ENCODE measurements at places on chromosomes 4 and X.
A peak's percentile ranks its signal among the peaks of the same experiment; 100 is the strongest.

DNA sequence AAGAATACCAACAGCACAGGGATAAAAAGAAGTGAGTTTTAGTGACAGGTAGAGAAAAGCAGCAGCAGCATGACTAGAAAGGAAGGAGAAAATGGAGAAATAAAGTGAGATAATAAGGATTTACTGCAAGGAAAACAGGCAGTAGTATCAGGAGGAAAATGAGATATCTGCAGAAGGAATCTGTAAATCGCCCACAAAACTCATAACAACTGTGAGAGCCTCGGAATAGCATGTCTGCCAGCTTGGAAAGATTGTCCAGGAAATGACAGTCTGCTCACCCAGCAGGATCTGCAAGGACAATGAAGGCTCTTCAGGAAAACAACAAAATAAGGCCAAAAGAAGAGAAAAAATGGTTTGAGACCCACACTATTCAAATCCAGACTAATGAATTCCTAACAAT is 47.4 kb downstream of the CXXC4 start:
- no peak for DNase-seq

GRCh38 chr4:148315049-148315448 is 127.2 kb downstream of the NR3C2 start:
- DNase-seq = no peak

- DNase-seq = no peak
These were observed 2.7 kb upstream of the NUDT9 start for GRCh38 chr4:87419578-87420249.

DNA sequence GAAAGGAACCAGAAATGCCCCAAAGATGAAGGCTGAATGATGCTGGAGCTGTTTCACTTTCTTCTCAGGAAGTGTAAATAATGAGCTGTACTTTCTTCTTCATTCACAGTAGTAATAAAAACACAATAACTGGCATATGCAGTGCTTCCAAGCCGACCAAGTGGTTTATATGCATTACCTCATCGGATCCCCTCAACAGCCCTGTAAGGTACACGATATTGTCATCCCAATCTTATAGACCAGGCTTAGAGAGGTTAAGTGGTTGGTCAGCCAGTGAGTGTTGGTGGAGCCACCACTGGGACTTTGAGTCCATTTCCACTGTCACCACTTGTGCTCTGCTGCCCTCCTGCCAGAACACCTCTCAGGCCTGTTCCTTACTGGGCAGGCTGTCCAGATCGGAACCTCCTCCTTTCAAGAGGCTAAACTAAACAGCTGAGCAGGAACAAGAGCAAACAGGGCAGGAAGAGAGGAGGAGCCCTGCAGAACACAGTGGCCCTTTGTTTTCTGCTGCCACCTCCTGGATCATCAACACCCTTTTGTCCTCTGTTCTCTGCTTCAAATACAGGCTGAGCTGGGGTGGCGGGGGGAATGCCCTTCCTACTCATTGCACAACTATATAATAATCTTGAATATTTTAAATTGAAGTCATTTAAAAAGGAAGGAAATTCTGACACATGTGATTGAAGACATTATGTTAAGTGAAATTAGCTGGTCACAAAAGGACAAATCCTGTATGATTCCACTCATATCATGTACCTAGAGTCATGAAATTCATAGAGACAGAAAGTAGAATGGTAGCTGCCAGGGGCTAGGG is 112.5 kb upstream of the ATP6AP2 start:
- no peak for DNase-seq

GRCh38 chr4:157372567-157372966 is 152.0 kb downstream of the GRIA2 start:
- no peak for DNase-seq

GRCh38 chr4:108483079-108483478 is 137.3 kb upstream of the RPL34 start:
- no peak for DNase-seq

DNA sequence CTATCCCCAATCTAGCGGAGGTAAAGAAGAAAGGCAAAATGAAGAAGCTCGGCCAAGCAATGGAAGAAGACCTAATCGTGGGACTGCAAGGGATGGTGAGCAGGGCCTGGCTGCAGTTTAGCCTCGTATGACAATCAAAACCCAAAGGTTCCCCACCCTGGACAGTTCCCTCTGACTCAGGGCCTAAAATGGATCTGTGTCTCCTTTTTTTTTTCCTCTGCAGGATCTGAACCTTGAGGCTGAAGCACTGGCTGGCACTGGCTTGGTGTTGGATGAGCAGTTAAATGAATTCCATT is 986 bp downstream of the HDAC6 start:
- DNase-seq = no peak

- DNase-seq = no peak
These were observed 70.7 kb upstream of the NFKB1 start for GRCh38 chr4:102430461-102430910.

DNA sequence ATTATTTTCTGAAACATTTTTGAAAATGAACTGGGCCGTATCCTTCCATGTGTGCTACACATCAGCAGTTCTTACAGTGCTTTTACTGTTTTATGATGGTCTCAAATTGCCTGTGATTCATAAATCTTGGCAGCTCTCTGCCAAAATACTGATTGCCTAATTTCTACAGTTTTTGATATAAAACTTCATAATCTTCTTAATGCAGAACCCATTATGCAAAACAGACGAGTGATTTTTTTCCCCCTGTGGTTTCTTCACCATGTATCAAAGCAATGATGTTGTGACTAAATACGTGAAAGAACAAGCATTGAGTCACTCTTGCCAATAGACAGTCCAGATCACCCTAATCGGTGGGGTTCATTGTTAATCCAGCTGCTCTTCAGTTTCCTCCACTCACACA is 156.4 kb upstream of the WDR1 start:
- no peak for DNase-seq

GRCh38 chrX:109926743-109927662 is 75.9 kb upstream of the TMEM164 start:
- DNase-seq = no peak

GRCh38 chrX:78979789-78980464 is 34.7 kb downstream of the P2RY10 start:
- DNase-seq = no peak

- no peak for DNase-seq
These were observed 54.0 kb upstream of the PRDM8 start for GRCh38 chr4:80143307-80143679.

DNA sequence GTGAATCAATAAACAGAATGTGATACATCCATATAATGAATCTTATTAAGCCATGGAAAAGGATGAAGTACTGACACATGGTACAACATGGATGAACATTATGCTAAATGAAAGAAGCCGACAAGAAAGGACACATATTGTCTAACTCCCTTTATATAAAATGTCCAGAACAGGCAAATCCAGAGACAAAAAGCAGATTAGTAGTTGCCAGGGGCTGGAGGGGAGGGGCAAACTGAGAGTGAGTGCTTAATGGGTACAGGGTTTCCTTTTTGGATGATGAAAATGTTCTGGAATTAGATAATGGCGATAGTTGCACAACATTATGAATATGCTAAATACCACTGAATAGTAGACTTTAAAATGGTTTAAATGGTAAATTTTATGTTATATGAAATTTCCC is 17.4 kb downstream of the ADGRG4 start:
- no peak for DNase-seq

- DNase-seq = no peak
These were observed 1.8 kb downstream of the ACOX3 start for GRCh38 chr4:8438743-8439142.

DNA sequence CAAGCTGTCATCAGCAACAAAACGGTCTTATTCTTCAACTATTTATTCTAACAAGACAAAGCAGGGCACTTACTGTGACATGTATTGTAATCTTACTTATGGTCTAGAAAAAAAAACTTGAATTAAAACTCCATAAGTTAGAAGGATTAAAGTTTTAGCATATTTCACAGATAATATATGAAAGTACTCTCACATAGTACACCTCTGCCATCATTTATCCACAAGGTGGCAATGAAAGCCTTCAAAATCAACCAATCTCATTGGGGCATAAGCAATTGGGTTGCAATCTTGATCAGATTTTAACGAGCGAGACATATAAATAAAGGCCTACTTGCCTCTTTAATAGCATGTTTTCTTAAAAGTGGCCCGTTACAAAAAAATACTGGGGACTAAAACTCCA is 1382.9 kb downstream of the FAM133A start:
- DNase-seq = no peak

DNA sequence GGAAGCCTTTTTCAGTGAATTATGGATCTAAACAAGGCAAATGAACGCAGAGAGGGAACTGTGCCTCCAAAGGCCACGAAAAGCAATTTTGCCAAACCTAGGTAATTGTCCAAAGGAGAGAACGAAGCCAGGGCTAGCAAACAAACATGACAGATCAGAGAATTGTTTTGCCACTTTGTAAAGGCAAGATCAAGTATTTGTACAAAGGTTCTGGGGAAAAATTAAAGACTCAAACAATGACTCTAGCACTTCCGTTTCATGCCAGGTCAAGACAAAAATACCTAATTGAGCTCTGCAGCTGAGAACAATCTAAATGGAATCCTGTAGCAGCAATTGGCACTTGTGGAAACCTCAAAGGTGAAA is 8.5 kb downstream of the RBM47 start:
- no peak for DNase-seq

DNA sequence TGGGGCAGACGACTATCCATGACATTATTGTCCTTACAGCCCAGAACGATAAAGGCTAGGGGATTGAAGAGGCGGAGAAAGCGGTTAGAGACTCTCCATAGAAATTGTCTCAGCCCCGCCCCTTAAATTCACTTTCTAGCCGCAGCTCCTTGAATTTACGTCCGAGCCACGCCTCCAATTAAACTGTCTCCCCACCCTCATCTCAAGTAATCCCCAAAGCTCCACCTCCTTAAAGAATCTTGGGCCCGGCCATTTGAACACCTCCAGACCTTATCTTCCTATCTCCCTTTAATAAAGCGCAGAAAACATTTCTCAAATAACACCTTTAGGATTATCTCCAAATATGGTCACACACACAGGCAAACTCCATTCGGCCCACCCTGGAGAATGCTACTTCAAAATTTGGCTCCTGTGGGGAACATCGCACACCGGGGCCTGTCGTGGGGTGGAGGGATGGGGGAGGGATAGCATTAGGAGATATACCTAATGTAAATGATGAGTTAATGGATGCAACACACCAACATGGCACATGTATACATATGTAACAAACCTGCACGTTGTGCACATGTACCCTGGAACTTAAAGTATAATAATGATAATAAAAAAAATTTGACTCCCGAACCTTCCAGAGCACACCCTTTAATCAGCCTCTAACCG is 7.2 kb upstream of the MAGIX start:
- peak; percentile 17 for DNase-seq

DNA sequence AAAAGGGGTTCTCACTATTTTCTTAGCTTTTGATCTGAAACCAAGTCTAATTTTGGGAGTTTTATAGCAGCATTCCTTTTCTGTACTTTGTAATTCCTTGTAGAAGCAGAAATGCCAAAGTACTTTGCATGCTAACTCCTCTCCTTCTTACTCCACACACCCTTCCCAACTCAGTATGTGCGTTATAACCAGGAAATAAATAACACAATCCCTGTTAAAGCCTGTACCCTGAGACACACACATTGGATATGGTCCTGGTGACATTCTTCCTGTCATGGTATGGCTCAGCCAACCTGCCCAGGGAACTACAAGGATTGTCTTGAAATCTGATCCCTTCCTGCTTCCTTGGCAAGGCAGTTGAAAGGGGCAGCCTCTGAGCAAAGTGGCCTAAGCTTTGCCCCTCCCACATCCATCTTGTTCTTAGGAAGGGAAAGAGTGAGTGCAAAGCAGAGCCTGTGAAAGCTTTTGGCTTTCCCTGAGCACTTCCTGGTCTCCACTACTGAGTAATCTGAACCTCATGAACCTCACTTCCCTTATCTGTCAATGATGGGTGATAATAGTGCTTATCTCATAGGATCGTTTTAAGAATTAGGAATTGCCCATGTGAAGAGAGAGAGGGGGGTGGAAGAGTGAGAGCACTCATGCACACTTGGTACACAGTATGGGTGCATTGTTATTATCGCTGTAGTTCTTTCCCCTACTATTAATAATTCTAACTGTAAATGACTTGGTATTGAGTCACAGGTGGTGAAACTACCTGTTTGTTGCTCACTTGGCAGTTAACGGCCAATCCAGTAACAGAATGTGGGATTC is 109.3 kb downstream of the AFF2 start:
- DNase-seq = no peak

DNA sequence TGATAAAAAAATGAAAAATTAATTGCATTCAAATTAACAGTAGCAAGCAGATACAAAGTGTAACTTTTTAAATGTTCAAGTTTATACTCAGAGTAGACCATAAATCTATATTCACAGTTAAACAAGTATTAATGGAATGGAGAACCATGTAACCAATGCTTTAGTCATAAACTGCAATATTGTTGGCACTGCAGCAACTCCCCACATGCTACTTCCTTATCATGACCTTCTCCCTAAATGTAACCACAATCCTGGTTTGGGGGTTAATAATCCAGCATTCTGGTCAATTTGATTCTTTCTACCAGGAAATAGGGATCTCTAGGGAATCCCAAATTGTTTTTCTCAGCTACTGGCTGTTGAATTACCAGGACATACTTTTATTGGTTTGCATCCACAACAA is 223.9 kb upstream of the DCAF8L1 start:
- no peak for DNase-seq

GRCh38 chrX:108090491-108091263 is 665 bp downstream of the PSMD10 start:
- no peak for DNase-seq

DNA sequence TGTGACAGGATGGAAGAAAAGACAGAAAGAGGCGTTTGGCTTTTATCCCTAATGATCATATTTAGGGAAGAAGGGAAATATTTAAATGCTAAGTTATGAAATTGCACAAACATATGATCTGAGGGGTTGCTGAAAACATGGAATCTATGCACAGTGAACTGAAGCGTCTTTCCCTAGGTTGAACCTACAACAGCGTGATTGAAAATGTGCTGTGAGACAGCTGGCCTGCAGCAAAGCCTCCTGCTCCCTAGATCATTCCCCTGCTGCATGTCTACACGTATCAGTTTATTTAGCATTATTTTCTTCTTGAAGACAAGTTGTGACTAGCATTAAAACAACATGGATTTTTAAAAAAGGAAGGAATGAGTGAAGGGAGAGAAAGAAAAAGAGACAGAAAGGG is 272.5 kb upstream of the TRAM1L1 start:
- no peak for DNase-seq

DNA sequence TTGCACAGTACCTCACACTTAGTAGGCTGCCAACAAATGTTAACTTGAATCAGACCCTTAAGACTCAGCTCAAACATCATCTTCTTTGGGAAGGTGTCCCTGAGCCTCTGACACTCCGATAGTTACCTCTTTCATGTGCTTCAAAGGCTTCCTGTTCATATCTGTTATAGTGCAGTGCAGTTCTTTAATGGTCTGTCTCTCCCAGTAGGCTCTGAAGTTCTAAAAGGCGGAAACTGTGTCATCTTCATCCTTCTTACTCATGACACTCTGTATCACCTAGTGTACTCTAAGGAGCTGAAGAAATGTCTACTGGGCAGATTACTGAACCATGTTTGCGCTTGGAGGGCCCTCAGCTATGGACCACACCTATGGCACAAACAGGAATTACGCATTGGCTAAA is 2.1 kb upstream of the DIAPH2 start:
- no peak for DNase-seq

- DNase-seq = no peak
These were observed 460 bp upstream of the GEMIN8 start for GRCh38 chrX:14030174-14030530.
